ENCODE measurements at places on chromosomes 16 and 17. TPM values are rescaled to one million over a fixed set of nuclear protein-coding genes. Genes with fewer than 3 reads are reported as not detected.

GRCh38 chr17:69485901-69486643 is 71.6 kb downstream of the MAP2K6 start:
- H3K4me1 ChIP-seq, result no peaks in the 10 kb centered on the region
- H3K4me3 ChIP-seq, result no peak overlapping the region
- H3K36me3 ChIP-seq, result no peaks in the 10 kb centered on the region
- H3K27me3 ChIP-seq, result no peaks in the 10 kb centered on the region
- H3K27ac ChIP-seq, result no peak overlapping the region
- DNase-seq, result no peak

- H3K27me3 ChIP-seq, result no peaks in the 10 kb centered on the region
- peaks cover 6% of the 10 kb centered on the region for H3K4me1 ChIP-seq
- H3K4me3 ChIP-seq, result no peak overlapping the region
- no peaks in the 10 kb centered on the region for H3K36me3 ChIP-seq
- H3K27ac ChIP-seq, result no peak overlapping the region
- DNase-seq, result no peak
Measured at GRCh38 chr17:50977487-50978159, 111.5 kb upstream of the TOB1 start.

Gene ENPP7
- total RNA-seq, result 22.2 TPM

- DNase-seq, result no peak
- no peak overlapping the region for H3K4me3 ChIP-seq
- H3K4me1 ChIP-seq, result no peaks in the 10 kb centered on the region
- peaks cover 3% of the 10 kb centered on the region for H3K27me3 ChIP-seq
- no peaks in the 10 kb centered on the region for H3K36me3 ChIP-seq
- H3K27ac ChIP-seq, result no peak overlapping the region
Measured at GRCh38 chr16:16996827-16997226, 473.9 kb downstream of the XYLT1 start.

GRCh38 chr17:70205401-70205800 is 36.1 kb downstream of the KCNJ2 start:
- H3K27me3 ChIP-seq, result no peaks in the 10 kb centered on the region
- H3K36me3 ChIP-seq, result no peaks in the 10 kb centered on the region
- H3K4me1 ChIP-seq, result no peaks in the 10 kb centered on the region
- H3K4me3 ChIP-seq, result no peak overlapping the region
- no peak overlapping the region for H3K27ac ChIP-seq

Measured in hepatocyte (in vitro differentiated cells).